ENCODE measurements at places on chromosomes 1 and 21. TPM values are rescaled to one million over a fixed set of nuclear protein-coding genes. Genes with fewer than 3 reads are reported as not detected.

DNA sequence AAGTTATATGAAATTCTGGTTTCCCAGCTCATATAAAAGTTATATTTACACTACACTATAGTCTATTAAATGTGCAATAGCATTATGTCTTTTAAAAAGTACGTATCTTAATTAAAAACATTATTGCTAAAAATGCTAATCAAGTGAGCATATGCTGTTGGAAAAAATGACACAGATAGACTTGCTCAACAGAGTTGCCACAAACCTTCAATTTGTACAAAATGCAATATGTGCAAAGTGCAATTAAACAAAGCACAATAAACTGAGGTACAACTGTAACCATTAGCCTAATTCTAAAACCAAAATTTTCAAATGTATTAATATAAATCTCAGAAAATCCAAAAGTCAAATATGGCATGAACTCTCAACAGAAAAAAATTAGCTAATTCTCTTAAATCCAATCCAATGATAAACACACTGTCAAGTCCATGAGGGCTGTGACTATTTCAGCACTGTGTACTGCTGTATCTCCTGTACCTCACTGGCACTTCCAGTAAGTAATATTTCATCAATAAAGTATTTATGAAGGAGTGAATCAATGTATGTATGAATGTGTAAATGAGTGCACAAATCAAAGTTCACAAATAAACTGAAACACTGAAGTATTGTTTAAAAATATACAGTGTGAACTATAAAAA is 116.3 kb downstream of the AKT3 start:
- H3K27me3 ChIP-seq = no peaks in the 10 kb centered on the region
- no peak for DNase-seq
- H3K4me3 ChIP-seq = no peak overlapping the region
- H3K36me3 ChIP-seq = no peaks in the 10 kb centered on the region
- H3K4me1 ChIP-seq = peaks cover 3% of the 10 kb centered on the region
- H3K27ac ChIP-seq = no peak overlapping the region

DNA sequence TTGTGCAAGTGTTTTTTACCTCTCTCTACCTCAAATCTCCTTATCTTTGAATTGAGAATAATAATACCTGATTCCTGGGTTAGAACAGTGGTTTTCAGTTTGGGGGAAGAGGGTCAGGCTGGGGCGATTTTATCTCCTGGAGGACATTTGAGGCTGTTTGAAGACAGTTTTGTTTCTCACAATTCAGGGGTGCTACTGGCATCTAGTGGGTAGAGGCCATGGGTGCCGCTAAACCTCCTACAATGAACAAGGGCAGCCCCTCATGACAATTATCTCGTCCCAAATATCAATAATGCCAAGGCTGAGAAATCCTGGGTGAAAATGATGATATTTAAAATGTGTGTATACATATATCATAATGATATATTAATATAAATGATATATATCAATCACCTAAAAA is 139.1 kb upstream of the USH2A start:
- no peaks in the 10 kb centered on the region for H3K27me3 ChIP-seq
- H3K4me3 ChIP-seq = no peak overlapping the region
- H3K36me3 ChIP-seq = no peaks in the 10 kb centered on the region
- H3K4me1 ChIP-seq = no peaks in the 10 kb centered on the region

DNA sequence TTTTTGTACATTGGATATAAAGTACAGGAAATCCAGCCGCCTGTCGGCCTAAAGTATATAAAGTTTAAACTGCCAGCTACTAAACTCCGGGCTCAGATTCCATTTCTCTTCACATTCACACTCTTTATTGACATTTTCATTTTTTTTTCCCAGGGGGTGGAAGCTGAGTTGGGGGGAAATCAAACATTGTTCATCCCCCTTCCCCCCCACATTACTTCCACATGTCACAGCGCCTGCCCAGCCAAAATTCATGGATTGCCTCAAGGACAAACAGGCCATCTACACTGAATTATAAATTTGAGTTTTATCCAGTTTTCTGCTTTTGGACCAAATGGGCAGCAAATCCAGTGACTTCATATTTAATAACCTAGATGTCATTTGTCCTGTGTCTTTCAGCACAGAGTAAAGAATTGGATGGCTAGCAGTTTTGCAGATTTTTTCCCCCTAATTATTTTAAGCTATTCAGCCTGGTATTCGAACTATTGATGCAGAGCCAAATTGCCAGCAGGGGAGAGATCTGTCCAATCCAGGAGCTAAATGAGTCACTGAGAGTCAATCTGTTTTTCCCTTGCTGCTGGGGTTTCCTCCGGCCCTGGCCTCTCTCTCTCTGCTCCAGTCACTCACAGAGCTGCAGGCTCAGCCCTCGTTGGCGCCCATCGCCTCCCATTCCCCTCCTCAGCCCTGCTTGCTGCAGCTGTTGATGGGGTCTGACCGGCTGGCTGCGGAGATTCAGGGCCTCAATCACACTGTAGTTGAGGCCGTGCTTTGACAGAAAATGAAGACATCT is 98.0 kb downstream of the LMO4 start:
- no peaks in the 10 kb centered on the region for H3K27me3 ChIP-seq
- no peaks in the 10 kb centered on the region for H3K4me1 ChIP-seq
- H3K27ac ChIP-seq = no peak overlapping the region
- no peak for DNase-seq

Gene TMEM200B
- 27.7 TPM for total RNA-seq

Gene ERICH3
- 0.30 TPM for total RNA-seq

Gene PITHD1
- total RNA-seq = 71.2 TPM

Gene LAD1
- not detected for total RNA-seq

Gene NBPF4
- total RNA-seq = 0.42 TPM

Gene B3GALT5
- total RNA-seq = not detected

Gene FCRLB
- total RNA-seq = 2.4 TPM

Gene SELP
- total RNA-seq = 2.3 TPM

DNA sequence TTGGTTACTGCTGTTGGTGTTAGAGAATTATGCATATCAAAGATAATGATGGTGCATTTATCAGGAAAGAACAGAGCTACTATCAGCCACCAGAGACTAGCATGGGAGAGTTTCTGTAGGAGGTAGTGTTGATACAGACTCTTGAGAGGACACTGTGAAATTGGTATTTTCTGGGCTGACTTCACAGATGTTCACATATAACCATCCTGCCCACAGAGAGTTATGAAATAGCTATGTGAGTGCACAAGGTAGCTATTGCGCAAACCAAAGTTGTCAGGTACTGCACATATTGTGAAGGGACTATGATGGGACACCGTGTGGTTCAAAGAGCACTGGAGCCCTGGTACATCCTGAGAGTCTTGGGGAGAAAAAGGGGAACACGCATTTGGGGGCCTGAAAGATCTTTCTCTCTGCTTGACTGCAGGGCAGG is 1.4 kb upstream of the TLCD4 start:
- H3K4me3 ChIP-seq = no peak overlapping the region
- no peaks in the 10 kb centered on the region for H3K27me3 ChIP-seq
- H3K4me1 ChIP-seq = peaks cover 16% of the 10 kb centered on the region
- no peaks in the 10 kb centered on the region for H3K36me3 ChIP-seq

Gene OR2C3
- total RNA-seq = not detected

- peaks cover 12% of the 10 kb centered on the region for H3K4me1 ChIP-seq
- H3K4me3 ChIP-seq = no peak overlapping the region
- no peaks in the 10 kb centered on the region for H3K36me3 ChIP-seq
- DNase-seq = no peak
- no peak overlapping the region for H3K27ac ChIP-seq
Observed at GRCh38 chr1:229197265-229197585, 73.7 kb upstream of the RAB4A start.

GRCh38 chr21:34885125-34885524 is 164.0 kb downstream of the RUNX1 start:
- peak overlapping the region; percentile 89 for H3K4me3 ChIP-seq
- no peaks in the 10 kb centered on the region for H3K27me3 ChIP-seq
- peak overlapping the region; percentile 67 for H3K27ac ChIP-seq
- H3K36me3 ChIP-seq = no peaks in the 10 kb centered on the region
- H3K4me1 ChIP-seq = no peaks in the 10 kb centered on the region

DNA sequence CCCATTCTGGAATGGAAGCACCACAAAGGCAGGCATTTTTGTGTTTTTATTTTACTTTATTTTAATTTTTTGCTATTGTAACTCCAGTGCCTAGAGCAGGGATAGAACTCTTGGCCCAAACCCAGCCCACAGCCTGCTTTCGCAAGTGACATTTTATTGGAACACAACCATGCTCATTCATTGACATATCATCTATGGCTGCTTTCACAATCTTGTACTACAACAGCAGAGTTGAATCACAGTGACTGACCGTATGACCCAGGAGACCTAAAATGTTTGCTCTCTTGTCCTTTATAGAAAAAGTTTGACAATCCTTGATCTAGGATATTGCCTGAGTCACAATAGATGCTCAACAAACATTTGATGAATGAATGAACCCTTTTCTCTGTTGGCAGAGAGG is 83.9 kb upstream of the ATP1A1 start:
- H3K4me1 ChIP-seq = peaks cover 5% of the 10 kb centered on the region
- no peaks in the 10 kb centered on the region for H3K36me3 ChIP-seq
- H3K27ac ChIP-seq = no peak overlapping the region
- no peak for DNase-seq
- no peak overlapping the region for H3K4me3 ChIP-seq

GRCh38 chr1:165468253-165468652 is 23.3 kb upstream of the RXRG start:
- no peak for DNase-seq
- peak overlapping the region; percentile 85 for H3K27ac ChIP-seq
- H3K4me1 ChIP-seq = no peaks in the 10 kb centered on the region
- H3K36me3 ChIP-seq = no peaks in the 10 kb centered on the region
- no peak overlapping the region for H3K4me3 ChIP-seq
- H3K27me3 ChIP-seq = no peaks in the 10 kb centered on the region

- H3K27ac ChIP-seq = no peak overlapping the region
- no peak for DNase-seq
- no peak overlapping the region for H3K4me3 ChIP-seq
- no peaks in the 10 kb centered on the region for H3K36me3 ChIP-seq
Observed at GRCh38 chr1:72366466-72366865, 84.1 kb upstream of the NEGR1 start.

GRCh38 chr1:60865166-60865565 is 217.2 kb upstream of the NFIA start:
- no peaks in the 10 kb centered on the region for H3K4me1 ChIP-seq
- no peak for DNase-seq
- H3K27me3 ChIP-seq = peaks cover 7% of the 10 kb centered on the region
- H3K4me3 ChIP-seq = no peak overlapping the region

DNA sequence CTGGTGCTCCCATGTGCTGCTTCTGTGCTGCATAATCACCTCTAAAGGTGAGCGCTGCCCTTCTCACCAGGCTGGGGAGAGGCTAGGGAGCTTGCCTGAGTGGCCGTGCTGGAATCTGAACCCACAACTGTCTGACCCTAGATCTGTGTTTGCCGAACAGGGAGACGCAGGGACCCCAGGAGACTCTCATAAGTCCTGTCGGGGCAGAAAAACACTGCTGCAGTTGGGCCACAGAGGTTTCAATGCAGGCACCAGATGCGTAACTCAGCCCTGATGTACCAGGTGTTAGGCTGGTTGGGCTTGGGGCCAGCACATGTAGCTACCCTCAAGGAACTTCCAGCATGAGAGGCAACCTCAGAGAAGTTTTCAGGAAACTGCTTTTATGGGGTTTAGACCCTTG is 49.5 kb upstream of the DMRTB1 start:
- peaks cover 25% of the 10 kb centered on the region for H3K27me3 ChIP-seq
- H3K4me1 ChIP-seq = no peaks in the 10 kb centered on the region
- no peaks in the 10 kb centered on the region for H3K36me3 ChIP-seq
- H3K27ac ChIP-seq = no peak overlapping the region

GRCh38 chr1:211581526-211581925 is 2.6 kb upstream of the SLC30A1 start:
- no peaks in the 10 kb centered on the region for H3K27me3 ChIP-seq
- peak overlapping the region; percentile 83 for H3K27ac ChIP-seq
- H3K4me3 ChIP-seq = no peak overlapping the region
- H3K36me3 ChIP-seq = no peaks in the 10 kb centered on the region

Gene LCE1D
- not detected for total RNA-seq

- no peaks in the 10 kb centered on the region for H3K36me3 ChIP-seq
- H3K4me3 ChIP-seq = no peak overlapping the region
- H3K27me3 ChIP-seq = no peaks in the 10 kb centered on the region
- no peak for DNase-seq
Observed at GRCh38 chr1:235015291-235015985, 113.2 kb downstream of the TOMM20 start.

Gene KPRP
- not detected for total RNA-seq

DNA sequence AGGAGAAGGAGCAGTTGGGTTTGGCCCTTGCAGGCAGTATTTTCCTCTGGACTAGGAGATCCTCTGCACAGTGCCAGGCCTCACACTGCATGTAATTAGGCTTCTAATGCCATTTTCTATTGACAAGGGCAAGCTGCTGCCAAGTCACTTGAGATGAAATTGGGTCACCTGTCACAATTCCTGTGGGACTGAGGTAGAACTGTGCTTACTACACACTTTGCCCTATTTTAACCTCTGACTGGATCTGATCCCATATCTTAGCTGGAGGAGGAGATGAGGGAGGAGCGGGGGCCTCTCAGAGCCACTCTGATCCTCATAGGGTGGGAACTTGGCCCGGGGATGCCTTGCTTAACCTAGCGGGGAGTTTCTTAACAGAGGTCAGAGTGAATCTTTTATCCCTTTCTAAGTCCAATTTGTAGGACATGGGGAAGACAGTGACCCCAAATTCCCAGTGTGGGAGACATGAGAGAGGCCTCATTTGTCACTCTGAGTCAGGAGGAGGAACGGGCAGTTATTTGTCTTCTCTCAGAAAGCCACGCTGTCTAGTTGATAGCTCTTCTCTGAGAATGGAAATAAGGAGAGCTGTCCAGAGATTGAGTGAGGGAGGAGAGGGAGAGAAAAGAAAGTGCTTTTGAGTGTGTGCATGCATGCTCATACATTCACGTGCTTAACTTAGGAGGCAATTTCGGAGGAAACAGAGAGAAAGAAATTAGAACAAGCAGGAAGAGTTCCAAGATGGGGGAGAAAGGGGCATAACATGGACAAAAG is 121.3 kb downstream of the CACNA1E start:
- no peak overlapping the region for H3K27ac ChIP-seq
- no peaks in the 10 kb centered on the region for H3K27me3 ChIP-seq
- H3K4me3 ChIP-seq = no peak overlapping the region
- no peaks in the 10 kb centered on the region for H3K4me1 ChIP-seq
- no peak for DNase-seq
- no peaks in the 10 kb centered on the region for H3K36me3 ChIP-seq

GRCh38 chr21:45973475-45974072 is 8.0 kb upstream of the COL6A1 start:
- H3K27me3 ChIP-seq = no peaks in the 10 kb centered on the region
- H3K27ac ChIP-seq = peak overlapping the region; percentile 90
- peak; percentile 70 for DNase-seq
- no peaks in the 10 kb centered on the region for H3K36me3 ChIP-seq
- peaks cover 55% of the 10 kb centered on the region for H3K4me1 ChIP-seq

GRCh38 chr21:42983103-42983502 is 8.7 kb downstream of the PKNOX1 start:
- no peak overlapping the region for H3K27ac ChIP-seq
- no peaks in the 10 kb centered on the region for H3K4me1 ChIP-seq
- H3K27me3 ChIP-seq = no peaks in the 10 kb centered on the region
- DNase-seq = no peak

DNA sequence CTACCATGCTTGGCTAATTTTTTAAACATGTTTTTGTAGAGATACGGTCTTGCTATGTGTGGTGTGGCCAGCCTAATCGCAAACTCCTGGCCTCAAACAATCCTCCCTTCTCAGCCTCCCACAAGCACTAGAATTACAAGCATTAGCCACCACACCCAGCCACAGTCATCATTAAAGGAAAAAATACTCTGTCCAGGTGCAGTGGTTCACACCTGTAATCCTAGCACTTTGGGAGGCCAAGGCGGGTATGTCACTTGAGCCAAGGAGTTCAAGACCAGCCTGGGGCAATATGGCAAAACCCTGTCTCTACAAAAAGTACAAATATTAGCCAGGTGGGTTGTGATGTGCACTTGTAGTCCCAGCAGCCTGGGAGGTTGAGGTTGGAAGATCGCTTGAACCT is 25.0 kb upstream of the NLRP3 start:
- DNase-seq = no peak
- H3K4me3 ChIP-seq = no peak overlapping the region
- H3K4me1 ChIP-seq = peaks cover 5% of the 10 kb centered on the region
- H3K27me3 ChIP-seq = no peaks in the 10 kb centered on the region

Gene AKNAD1
- total RNA-seq = 0.44 TPM
